ENCODE measurements at places on chromosomes 1 and 21.

GRCh38 chr1:62706985-62707743 lies 19.0 kb upstream of the DOCK7 start:
- DNase-seq = no peak

GRCh38 chr1:220317161-220317560 lies 44.9 kb upstream of the RAB3GAP2 start:
- no peak for DNase-seq

- no peak for DNase-seq
Measured at GRCh38 chr1:182080955-182081582, 19.6 kb upstream of the ZNF648 start.

GRCh38 chr1:240417317-240417716 lies 194.6 kb downstream of the GREM2 start:
- no peak for DNase-seq

- no peak for DNase-seq
Measured at GRCh38 chr1:30036666-30037065, 686.7 kb downstream of the MATN1 start.

GRCh38 chr1:72557446-72558049 lies 275.2 kb upstream of the NEGR1 start:
- no peak for DNase-seq

GRCh38 chr1:233675893-233676292 lies 62.0 kb downstream of the KCNK1 start:
- no peak for DNase-seq

DNA sequence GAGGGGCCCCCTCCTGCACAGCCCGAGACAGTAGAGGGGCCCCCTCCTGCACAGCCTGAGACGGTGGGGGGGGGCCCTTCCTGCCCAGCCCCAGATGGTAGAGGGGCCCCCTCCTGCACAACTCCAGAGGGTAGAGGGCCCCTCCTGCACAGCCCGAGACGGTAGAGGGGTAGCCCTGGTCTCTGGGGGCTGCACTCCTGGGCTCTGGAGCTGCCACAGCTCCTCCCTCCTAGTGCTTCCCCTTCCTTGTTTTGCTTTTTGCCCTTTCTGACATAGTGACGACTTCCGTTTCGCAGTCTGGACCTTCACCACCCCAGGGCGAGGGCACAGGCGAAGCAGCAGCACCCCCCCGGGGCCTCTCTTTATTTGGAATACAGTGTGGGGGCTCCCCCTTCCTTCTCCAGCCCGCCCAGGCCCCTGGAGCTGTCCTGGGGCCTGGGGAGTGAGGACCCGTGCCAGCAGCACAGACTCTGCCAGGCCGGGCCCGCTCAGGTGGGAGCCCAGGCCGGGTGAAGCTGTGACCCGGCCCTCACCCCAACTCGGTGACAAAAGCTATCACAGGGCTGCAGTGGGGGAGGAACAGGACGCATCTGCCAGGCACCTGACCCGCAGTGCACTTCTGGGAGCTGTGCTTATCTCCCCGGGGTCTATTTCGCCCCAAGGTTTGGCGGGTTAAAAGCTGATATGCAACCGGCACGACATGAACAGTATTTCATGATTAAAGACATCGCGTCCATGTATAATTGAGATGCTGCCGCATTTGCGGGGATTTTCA lies 1.1 kb upstream of the PRXL2B start:
- DNase-seq = peak; percentile 56

- no peak for DNase-seq
Measured at GRCh38 chr1:47758341-47759250, 238.6 kb downstream of the TRABD2B start.

- no peak for DNase-seq
Measured at GRCh38 chr1:18411321-18411720, 69.4 kb upstream of the KLHDC7A start.

DNA sequence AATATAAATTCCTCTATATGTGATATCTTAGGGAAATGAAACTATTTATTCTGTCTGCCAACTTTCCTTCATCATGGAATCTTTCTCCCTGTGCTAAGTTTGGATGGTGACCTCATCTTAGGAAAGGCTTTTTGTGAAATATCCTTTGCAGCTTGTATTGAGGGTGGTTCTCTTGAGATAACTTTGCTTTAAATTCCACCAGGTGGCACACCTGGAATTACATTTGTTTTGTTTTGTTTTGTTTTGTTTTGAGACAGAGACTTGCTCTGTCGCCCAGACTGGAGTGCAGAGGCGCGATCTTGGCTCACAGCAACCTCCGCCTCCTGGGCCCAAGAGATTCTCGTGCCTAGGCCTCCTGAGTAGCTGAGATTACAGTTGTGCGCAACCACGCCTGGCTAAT lies 7.6 kb upstream of the CD1A start:
- DNase-seq = no peak

GRCh38 chr1:2290171-2290578 lies 62.1 kb downstream of the SKI start:
- DNase-seq = no peak

- DNase-seq = no peak
Measured at GRCh38 chr1:34478515-34479076, 276.3 kb upstream of the GJB5 start.

- no peak for DNase-seq
Measured at GRCh38 chr1:172381946-172382345, 38.5 kb upstream of the C1orf105 start.

DNA sequence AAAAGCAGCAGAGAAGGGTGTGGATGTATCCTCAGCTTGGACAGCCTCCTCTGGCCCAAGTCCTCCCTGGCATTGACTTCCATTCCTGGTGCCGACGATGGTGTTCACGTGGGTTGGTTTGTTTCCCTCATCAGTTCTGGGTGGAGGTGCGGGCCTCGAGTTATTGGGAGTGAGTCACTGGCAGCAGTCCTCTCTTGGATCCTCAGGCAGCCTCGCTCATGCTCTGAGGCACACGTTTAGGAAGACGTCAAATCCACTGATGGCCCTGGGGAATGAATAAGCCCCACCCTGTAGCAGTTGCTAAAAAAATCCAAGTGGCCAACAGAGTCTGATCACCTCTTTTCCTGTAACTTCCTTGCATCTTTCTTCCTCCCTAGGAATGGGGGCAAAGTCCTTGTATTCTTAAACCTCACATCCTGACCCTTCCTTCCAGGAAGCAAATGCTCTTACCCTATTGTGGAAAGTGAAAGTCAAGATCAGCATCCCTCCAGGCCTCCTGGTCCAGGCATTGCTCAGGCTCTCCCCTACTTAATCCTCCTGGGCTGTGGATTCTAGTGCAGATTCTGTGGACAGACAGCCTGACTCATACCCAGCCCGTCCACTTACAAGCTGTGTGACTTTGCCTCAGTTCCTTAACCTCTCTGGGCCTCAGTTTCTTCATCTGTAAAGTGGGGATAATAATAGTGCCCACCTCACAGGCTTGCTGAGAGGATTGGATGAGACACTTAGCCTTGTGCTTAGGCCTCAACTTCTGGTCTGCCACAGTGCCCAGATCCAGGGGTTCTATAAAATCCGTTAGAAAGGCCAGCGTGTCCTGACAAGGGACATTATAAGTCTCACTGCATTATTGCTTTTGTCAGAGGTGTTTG lies 111.1 kb downstream of the TLR5 start:
- DNase-seq = no peak

DNA sequence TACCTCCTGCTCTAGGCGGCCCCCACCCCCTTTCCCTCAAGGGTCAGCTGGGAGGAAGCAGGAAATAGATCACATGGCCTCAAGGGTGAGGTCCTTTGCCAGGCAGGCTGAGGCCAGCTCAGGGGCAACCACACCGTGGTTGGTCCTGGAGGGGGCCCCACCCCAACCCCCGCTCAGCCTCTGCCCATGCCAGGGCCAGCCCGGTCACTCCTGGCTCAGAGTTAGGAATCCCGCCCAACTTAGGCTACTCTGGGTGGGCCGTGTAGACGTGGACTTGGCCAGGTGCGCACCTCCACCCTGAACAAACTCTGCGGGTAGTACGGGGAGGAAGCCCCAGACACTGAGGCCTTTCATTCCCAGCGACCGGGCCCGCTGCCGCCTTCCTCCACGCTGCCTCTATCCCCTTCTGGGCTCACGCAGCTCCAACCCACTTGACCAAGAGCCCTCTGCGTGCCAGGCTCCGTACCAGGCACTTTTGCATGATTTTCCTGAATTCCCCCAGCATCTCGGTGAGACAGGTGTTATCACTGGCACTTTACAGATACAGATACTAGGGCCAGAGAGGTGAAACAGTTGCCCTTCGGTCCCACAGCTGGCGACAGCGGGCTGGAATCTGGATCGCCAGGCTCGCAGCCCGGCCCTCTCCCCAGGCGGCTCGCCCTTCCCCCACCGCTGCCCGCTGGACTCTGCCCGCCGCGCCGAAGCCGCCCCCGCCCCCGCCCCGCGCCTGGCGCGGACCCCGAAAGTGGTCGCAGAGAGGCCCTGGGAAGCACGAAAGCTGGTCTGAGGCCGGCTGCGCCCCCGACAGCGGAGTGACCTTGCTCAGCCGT lies 769 bp downstream of the GALE start:
- DNase-seq = no peak

- no peak for DNase-seq
Measured at GRCh38 chr1:207342332-207342731, 20.9 kb downstream of the CD55 start.

GRCh38 chr21:43021756-43022600 lies 47.6 kb downstream of the PKNOX1 start:
- no peak for DNase-seq
